Thyroid gland (tissue), 4 donors: ENCODE measurements at places on chromosomes 1 and 21. TPM values are rescaled to one million over a fixed set of nuclear protein-coding genes. Genes with fewer than 3 reads are reported as not detected.

FCRL4 gene
- not detected for total RNA-seq

MRAP gene
- not detected for total RNA-seq

CLDN14 gene
- not detected for total RNA-seq

BCAN gene
- not detected for total RNA-seq

MARK1 gene
- 16.0 TPM for total RNA-seq

TADA1 gene
- total RNA-seq, result 15.2 TPM

LUZP1 gene
- total RNA-seq, result 27.9 TPM

TLR5 gene
- total RNA-seq, result 6.0 TPM

CADM3 gene
- total RNA-seq, result 3.3 TPM

OR2M3 gene
- not detected for total RNA-seq

SLC9C2 gene
- not detected for total RNA-seq

TNFAIP8L2 gene
- total RNA-seq, result 4.2 TPM

PLD5 gene
- total RNA-seq, result 0.54 TPM

RAB7B gene
- total RNA-seq, result 4.8 TPM

SH2D5 gene
- 1.4 TPM for total RNA-seq

PRAMEF20 gene
- not detected for total RNA-seq

MEF2D gene
- total RNA-seq, result 36.4 TPM

ZBTB48 gene
- total RNA-seq, result 22.7 TPM

RSPO1 gene
- not detected for total RNA-seq

BTBD19 gene
- total RNA-seq, result 7.3 TPM

GBP4 gene
- 2.5 TPM for total RNA-seq

KCNJ9 gene
- not detected for total RNA-seq

PRAMEF18 gene
- total RNA-seq, result not detected

FMO4 gene
- total RNA-seq, result 7.3 TPM

SH2D1B gene
- total RNA-seq, result not detected

CZIB gene
- 64.6 TPM for total RNA-seq

CLEC20A gene
- total RNA-seq, result not detected

KCNA2 gene
- total RNA-seq, result 3.8 TPM

CATSPER4 gene
- not detected for total RNA-seq

HSD3B2 gene
- total RNA-seq, result not detected

KRTAP11-1 gene
- total RNA-seq, result not detected

CD1E gene
- total RNA-seq, result 0.92 TPM

XCL2 gene
- not detected for total RNA-seq

SYT14 gene
- total RNA-seq, result 20.0 TPM

GSTM1 gene
- not detected for total RNA-seq

TP73 gene
- 0.33 TPM for total RNA-seq

OR2T29 gene
- not detected for total RNA-seq

AQP10 gene
- not detected for total RNA-seq

TEX38 gene
- total RNA-seq, result not detected

BARHL2 gene
- total RNA-seq, result not detected

OR2T11 gene
- total RNA-seq, result not detected

GRHL3 gene
- total RNA-seq, result 0.27 TPM

ETV3L gene
- not detected for total RNA-seq
